ENCODE measurements at places on chromosomes 2 and 18.

DNA sequence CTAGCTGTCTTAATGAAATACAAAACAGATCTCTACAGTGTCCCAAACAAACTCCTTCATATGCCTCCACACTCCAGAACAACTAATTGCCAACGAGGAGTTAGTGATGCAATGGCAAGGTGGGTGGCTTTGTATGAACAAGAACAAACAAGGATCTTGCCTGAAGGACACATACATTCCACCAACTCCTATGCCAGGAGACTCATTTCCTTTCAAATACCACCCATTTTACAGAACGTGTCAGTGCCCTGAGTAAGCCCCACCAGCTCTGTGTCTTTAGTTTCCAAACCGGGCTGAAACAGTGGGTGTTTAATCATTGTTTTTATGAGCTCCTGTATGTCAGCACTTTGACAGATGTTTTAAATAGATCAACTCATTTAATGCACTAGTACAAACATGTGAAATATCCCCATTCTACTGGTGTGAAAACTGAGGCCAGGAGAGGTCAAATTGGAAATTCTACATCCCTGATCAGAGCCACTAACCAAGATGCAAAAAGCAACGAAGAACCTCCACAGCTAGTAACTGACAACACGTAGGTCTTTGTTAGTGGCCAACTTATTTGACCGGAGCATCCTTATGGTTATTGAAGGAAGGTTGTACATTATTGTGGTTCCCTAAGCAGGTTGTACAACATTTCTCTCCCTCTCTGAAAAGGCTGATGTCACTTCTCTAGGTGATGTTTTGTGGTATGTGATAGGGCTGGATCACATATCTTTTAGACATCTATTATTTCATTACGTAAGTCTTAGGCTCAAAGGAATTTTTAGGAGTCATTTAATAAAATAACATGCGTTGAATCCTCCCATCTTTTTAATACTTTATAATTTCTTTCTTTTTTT is 534.9 kb upstream of the TNP1 start:
- DNase-seq: no peak

- DNase-seq: no peak
These were observed 26.7 kb downstream of the NLRC4 start for GRCh38 chr2:32237996-32238395.

DNA sequence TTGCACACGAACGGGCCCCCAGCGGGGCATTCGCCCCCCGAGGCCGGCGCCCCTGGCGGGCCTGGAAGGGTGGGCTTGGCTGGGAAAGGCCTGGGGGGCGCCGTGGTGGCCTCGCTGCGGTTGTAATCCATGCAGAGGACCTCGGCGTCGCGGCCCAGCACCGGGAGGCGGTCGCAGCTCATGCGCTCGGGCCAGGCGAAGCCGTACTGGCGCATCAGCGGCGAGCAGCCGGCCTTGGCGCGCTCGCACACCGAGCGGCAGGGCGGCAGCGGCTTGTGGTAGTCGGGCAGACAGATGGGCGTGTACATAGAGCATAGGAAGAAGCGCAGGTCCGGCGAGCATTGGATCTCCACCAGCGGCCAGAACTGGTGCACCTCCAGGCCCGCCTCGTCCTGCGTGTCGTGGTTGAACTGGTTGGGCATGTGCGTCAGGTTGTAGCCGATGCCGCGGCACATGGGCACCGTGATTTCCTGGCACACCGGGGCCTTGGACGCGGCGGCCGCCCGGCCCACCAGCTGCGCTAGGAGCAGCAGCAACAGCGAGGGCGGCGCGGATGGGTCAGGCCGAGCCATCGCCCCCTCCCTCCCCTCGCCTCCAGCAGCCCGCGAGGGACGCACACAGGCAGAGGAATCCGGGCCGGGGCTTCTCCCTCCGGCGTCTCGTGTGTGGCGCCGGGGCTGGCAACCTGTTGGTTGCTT is 1.4 kb downstream of the FZD5 start:
- DNase-seq: no peak

- no peak for DNase-seq
These were observed 78.6 kb downstream of the SH3YL1 start for GRCh38 chr2:185221-185620.

DNA sequence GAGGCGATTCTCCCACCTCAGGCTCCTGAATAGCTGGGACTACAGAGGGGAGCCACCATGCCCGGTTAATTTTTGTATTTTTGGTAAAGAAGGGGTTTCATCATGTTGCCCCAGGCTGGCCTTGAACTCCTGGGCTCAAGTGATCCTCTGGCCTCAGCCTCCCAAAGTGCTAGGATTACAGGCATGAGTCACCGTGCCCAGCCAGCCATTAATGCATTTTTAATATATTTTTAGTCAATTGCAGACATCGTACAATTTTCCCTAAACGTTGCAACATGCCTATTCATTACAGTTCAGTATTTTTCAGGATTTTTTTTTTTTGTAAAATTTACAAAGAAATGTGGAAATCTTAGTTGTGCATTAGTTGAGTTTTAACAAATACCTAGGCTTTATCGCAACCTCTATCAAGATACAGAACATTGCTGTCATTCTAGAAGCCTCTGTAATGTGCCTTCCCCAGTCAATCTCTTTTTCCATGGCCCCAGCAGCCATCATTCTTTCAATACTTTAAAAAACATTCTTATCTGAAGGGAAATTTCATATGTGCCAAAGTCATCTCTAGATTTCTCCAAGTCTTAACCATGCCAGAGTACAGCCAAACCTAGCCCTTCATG is 14.7 kb downstream of the NABP1 start:
- DNase-seq: no peak

- DNase-seq: no peak
These were observed 484.2 kb upstream of the NRP2 start for GRCh38 chr2:205198140-205198525.

- DNase-seq: no peak
These were observed 119.4 kb downstream of the TWIST2 start for GRCh38 chr2:238967031-238967977.

DNA sequence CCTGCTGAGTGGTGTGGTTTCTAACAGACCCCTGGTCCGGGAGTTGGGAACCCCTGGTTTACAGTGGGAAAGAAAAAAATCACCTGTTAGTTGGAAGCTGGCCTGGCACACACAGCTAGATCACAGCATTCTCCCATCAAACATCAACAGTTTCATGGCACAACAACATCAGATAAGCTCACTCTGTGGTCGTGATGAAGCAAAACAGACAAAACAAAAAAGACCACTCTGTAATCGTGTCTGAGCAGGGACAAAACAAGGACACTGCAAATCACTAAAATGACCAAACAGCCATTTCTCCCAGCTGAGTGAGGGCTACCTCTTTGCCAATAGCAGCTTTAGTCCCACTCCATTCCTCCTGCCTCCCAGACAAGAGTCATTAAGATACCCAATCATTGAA is 9.0 kb upstream of the IMPACT start:
- no peak for DNase-seq

- DNase-seq: no peak
These were observed 207.8 kb downstream of the CYP26B1 start for GRCh38 chr2:71939588-71940535.

DNA sequence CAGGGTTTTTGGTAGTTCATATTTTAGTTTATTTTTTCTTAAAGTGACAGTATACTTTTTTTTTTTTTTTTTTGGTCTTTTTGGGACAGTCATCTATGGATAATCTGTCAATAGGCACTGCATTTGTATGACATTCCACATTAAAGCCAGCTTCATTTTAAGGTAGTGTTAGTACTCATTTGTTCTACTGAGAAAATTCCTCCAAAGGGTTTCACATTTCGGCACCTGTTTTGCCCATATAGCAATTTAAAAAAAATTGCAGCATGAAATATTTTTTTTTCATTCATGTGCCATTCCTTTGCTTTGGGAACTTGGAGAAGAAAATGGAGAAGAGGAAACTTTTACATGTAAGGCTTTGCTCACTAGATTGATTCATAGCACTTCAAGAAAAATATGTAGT is 276.3 kb upstream of the TCF4 start:
- DNase-seq: no peak

DNA sequence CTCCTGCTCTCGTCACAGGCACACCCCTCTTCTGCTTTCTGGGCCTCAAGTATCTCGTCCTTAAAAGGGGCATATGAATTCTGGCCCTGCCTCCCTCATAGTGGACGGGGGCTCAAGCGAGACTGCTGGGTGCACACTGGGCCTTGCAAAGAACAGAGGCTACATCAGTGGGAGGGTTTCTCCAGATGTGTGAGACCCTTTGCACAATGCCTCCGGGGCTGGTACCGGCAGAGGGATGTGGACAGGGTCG is 25.0 kb downstream of the CRACDL start:
- DNase-seq: no peak

DNA sequence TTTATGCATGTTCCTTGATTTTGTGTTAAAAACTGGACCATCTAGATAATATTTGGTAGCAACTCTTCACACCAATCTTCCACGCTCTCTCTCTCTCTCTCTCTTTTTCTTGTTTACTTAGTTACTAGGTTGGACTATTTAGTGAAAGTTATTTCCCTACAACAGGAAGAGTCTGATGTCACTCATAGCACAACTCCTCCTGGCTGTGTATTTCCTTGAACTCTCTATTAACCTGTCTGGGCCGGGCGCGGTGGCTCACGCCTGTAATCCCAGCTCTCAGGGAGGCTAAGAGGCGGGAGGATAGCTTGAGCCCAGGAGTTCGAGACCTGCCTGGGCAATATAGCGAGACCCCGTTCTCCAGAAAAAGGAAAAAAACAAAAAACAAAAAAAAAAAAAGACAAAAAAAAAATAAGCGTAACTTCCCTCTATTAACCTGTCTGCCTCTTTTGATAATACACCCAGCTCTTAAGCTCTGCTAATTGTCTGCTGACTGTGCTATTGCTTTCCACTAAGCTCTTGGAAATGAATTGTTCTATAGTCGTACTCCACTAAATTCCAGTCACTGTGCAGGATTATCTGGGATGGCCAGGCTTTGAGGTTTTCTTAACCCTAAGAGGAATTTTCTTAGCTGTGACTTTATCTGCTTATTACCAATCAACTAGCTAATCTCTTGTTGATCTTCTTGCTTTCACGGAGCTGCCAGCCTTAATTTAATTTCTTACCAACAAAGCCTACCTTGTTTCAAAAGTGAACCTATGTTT is 18.1 kb upstream of the CDH19 start:
- DNase-seq: no peak

DNA sequence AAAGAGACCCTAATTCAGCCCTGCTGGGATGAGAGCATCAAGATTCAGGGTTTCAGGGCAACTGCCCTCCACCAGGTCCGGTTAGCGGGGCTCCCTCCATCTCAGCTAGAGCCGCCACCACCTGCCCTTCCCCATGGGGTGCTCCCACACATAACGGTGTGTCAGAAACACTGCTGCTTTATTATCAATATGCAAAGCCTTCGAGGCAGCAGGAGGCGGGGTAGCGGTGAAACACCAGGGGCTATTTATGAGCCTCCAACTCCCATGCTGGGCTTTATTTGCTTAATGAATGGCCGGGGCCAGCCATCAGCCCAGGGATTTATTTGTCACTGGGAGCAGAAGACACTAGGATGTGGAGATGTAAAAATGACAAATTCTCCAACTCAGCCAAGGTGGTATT is 109.8 kb downstream of the GALNT14 start:
- DNase-seq: no peak

DNA sequence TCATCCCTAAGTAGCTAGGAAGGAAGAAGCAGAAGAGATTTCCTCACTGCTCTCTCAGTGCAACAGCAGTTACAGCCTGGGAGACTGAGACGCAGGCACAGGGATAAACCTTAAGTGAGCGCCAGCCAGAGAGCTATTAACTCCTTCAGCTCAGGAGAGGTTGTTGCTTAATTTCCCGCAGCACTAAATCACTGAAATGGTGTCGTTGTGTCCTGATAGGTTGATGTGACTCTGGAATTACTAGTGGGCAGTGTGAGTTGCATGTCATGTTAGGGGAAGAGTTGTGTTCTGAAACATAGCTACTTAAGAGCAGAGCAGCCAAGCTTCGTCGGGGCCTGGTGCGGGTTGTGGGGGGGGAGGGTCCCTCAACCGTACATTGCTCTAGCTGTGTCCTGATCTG is 225.8 kb downstream of the NAPG start:
- no peak for DNase-seq

GRCh38 chr2:127094509-127095366 is 12.2 kb downstream of the BIN1 start:
- DNase-seq: no peak

DNA sequence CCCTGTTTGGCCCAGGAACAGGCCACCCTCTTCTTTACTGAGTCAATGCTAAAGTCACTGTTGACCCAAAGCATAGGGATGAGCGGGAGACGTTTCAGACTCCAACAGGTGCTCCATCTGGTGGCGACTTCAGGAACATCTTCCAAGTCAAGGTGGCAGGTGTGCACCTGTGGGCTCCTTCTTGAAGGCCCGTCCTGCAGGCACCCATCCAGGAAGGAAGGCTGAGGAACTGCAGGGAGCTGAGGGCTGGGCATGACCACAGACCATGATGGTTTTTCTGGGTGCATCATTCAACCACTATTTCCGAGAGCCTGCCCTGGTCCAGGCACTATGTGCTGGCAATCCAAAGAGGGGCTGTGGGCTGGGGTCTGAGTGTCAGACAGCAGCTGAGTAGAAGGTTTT is 142.8 kb downstream of the NDUFA10 start:
- peak; percentile 42 for DNase-seq

GRCh38 chr2:197615016-197615652 is 60.3 kb downstream of the RFTN2 start:
- DNase-seq: no peak

- no peak for DNase-seq
These were observed 415.8 kb upstream of the TRIB2 start for GRCh38 chr2:12300927-12301326.

GRCh38 chr2:44801841-44802776 is 139.4 kb upstream of the SIX3 start:
- DNase-seq: no peak

DNA sequence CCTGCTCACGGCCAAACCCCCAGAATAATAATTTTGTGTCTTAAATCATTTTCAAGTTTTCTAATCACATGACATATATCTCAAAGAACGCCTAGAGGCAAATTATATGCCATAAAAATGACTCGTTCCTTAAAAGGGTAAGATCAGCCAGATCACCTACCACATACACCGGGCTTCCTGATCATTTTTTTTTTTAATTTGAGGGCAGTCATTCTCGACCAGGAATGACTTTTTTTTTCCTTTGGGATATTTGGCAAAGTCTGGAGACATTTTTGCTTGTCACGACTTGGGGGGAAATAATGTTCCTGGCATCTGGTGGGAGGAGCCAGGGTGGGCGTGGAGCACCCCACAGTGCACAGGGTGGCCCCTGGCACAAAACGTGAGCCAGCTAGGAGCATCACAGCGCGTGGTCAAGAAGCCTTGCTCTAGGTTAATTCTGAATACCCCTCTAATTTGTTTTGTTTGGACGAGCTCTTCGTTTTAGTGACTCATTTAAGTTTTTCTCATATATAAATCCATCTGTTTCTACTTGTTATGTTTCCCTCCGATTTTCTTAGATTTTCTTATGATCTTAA is 94.9 kb downstream of the TWIST2 start:
- DNase-seq: no peak

DNA sequence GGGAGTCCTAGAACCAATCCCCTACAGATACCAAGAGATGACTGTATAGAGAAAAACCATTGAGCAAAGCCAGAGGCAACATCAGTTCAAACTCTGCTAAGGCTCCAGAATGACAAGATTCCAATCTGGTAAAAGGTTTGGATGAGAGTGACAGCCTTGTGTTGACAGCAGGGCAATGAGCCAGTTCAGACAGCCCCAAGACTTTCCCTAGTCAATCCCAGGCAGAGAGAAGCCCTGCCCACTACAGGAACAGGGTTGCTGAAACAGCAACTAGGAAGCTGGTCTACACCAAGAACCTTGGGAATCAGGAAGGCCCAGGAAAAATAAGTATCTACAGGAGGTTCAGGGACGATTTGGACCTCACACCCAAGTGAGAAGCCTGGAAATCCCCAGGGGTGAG is 3.3 kb downstream of the PSTPIP2 start:
- no peak for DNase-seq
